ENCODE measurements at places on chromosomes 3 and 15. TPM values are rescaled to one million over a fixed set of nuclear protein-coding genes. Genes with fewer than 3 reads are reported as not detected.

Gene VPS39
- 354 TPM for total RNA-seq

Gene CSTA
- total RNA-seq = 1.4 TPM

Gene PIERCE2
- 14.9 TPM for total RNA-seq

Gene NEO1
- 100 TPM for total RNA-seq

Gene LSG1
- 18.7 TPM for total RNA-seq

Gene GOLGA6B
- total RNA-seq = not detected

DNA sequence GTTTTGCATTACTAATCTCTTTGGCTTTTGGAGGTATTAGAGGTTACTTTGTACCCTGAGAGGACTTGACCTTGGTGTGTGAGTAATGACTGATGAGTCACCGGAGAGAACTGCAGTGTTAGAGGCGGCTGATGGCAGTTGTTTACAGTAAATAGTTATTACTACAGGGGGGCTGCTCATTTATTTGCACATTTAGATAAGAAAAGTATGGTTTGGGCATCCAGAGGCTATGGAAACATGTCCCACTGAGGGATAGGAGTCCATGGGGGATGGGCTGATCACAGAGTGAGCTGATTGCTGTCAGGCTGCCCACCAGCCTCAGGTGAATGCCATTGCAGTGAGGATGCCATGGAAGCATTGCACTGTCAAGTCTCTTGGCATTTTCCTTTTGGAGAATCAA is 17.3 kb upstream of the STAC start:
- no peak for DNase-seq

DNA sequence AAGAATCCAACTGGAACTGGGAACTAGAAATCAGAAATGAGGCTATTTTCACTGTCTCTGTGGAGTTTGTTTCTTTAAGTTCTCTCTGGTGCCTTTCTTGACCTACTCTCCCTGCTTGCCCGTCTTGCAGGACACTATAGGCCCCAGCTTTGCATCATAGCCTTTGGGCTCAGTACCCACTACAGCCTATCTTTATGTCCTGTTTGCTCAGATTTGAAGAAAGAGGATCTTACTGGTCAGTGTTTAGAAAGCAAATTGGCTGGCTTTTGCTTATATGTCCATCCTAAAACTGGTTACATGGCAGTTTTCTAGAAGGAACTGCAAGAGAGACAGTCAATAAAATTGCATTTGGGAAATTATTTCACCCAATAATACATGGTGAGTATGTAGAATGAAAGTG is 231.8 kb upstream of the TBL1XR1 start:
- no peak for DNase-seq

DNA sequence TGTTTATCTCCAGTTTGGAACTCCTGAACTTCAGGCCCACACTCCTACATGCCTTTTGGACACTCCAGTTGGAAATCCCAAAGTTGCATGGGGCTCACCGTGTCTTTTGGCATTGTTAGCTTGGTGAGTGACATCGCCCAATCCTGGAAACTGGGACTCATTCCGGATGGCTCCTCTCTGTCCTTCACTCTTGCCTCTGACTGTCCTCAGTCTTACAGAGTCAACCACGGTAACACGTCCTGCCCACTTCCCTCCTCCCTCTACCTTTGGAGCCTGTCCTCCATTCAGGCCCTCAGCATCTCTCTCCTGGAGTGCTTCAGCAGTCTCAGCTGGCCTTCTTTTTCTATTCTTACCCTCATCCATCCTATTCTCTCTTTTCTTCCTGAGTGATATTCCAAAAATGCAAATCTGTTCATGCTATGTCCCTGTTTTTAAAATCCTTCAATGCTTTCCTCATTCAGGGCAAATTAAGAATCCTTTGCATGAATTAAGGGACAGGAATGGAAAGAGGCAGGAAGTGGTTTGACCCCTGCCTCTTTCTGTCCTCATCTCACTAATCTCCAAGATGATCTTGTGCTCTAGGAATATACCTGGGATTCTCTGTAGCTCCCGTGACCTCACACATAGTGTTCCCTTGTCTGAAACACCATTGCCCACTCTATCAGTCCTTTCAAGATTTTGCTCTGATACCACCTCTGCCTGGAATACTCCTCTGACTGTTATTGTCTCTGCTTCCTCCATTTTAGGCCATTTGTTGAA is 42.5 kb downstream of the LPP start:
- no peak for DNase-seq

DNA sequence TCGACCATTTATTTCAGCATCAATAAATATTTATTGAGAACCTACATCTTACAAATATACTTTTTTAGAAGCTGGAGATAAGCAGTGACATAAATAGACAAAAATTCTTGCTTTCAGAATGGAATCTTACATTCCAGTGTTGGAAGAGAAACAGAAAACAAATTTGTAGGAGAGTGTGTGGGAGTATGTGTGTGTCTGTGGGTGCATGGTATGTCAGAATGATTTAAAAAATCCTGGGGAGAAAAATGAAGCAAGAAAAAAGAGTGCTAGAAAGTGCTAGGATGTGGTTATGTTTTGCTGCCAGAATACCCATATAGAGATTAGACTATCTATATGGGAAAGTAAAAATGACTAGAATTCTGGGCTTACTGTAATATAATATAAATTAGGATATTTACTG is 561.7 kb upstream of the SGO1 start:
- no peak for DNase-seq

- peak; percentile 50 for DNase-seq
These were observed 11.9 kb downstream of the ASB7 start for GRCh38 chr15:100614336-100614735.

- DNase-seq = no peak
These were observed 114.6 kb downstream of the CCNL1 start for GRCh38 chr3:157045238-157045850.

DNA sequence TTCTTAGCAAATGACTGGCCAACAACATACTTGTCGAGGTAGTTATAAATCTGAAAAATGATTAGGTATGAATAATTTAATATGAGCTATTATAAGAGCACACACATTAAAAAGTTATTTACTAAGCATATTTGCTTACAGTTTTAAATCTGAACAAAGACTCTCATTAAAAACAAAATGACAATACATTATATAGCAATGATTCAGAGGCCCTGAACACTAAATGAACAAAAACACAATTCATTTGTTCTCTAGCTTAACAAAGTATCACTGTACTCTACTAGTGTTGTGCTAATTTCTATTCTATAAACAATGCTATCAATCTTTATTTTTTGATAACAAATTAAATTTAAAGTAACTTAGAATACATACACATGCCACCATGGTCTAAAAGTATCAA is 21.0 kb downstream of the CLPX start:
- no peak for DNase-seq

DNA sequence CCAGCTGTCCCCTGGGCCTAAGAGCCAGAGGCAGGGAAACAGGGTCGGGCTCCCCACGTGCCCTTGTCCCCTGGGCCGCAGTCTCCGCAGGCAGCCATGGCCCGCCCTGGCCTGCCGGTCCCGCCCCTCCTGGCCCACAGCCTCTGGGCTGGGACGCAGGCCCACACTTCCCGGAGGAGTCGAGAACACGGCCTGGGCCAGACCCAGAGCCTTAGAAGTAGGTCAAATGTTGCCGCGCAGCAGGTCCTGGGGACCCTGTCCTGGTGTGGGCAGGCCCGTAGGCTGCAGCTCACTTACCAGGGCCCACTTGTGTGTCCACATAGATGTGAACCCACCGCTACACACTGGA is 4.3 kb upstream of the MYL3 start:
- DNase-seq = peak; percentile 65

- DNase-seq = no peak
These were observed 19.3 kb upstream of the DPPA4 start for GRCh38 chr3:109356442-109357155.

GRCh38 chr3:144129536-144130214 is 158.1 kb downstream of the DIPK2A start:
- no peak for DNase-seq

- DNase-seq = no peak
These were observed 436.0 kb upstream of the NR2F2 start for GRCh38 chr15:95894407-95894956.

GRCh38 chr3:159528251-159528895 is 460.3 kb upstream of the IL12A start:
- DNase-seq = no peak
